ENCODE measurements at places on chromosomes 6 and 20. TPM values are rescaled to one million over a fixed set of nuclear protein-coding genes. Genes with fewer than 3 reads are reported as not detected.

The PNPLA1 gene
- polyA plus RNA-seq, result not detected

The TNF gene
- polyA plus RNA-seq, result 0.14 TPM

The NKAPL gene
- not detected for polyA plus RNA-seq

The FKBP5 gene
- 89.7 TPM for polyA plus RNA-seq

The PRICKLE4 gene
- polyA plus RNA-seq, result 6.4 TPM

The PROKR2 gene
- not detected for polyA plus RNA-seq

The KCNS1 gene
- polyA plus RNA-seq, result 0.19 TPM

The PBX2 gene
- polyA plus RNA-seq, result 17.3 TPM

The ADTRP gene
- polyA plus RNA-seq, result not detected

The RRAGD gene
- polyA plus RNA-seq, result 40.1 TPM

The CEP85L gene
- polyA plus RNA-seq, result 22.2 TPM

The PDE10A gene
- 0.82 TPM for polyA plus RNA-seq

The FRK gene
- polyA plus RNA-seq, result 1.0 TPM

The ADGRF5 gene
- polyA plus RNA-seq, result 0.51 TPM

The NKX2-4 gene
- not detected for polyA plus RNA-seq

The IMPG1 gene
- not detected for polyA plus RNA-seq

The CASS4 gene
- not detected for polyA plus RNA-seq

The KCNG1 gene
- 60.1 TPM for polyA plus RNA-seq

The DSP gene
- 237 TPM for polyA plus RNA-seq

The DZANK1 gene
- polyA plus RNA-seq, result 2.4 TPM

The RAET1E gene
- polyA plus RNA-seq, result not detected
